Caco-2 (cell line): ENCODE measurements at places on chromosomes 6 and 20.
A peak's percentile ranks its signal among the peaks of the same experiment; 100 is the strongest.

GRCh38 chr6:13718123-13718458 lies 6.5 kb upstream of the RANBP9 start:
- no peak for DNase-seq

GRCh38 chr6:158113802-158114201 lies 54.3 kb downstream of the SERAC1 start:
- DNase-seq, result no peak

- DNase-seq, result no peak
Observed at GRCh38 chr6:166989427-166990032, 9.7 kb upstream of the CEP43 start.

DNA sequence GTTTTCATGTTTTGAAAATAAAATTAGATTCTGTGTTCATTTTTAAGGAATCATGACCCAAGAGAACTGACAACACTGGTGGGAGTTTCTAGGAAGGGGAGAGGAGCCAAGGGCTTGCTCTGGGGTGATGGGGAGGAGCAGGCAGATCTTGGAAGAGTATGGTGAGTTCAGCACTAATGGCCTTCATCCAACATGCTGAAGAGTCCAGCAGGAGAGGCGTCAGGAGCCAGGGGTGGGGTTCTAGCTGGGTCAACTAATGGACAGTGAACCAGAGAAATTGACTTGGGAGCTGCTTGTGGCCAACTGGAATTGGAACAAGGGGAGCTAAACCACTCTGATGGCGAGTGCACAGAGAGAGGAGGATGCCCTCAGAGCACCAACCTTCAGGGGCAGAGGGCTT lies 107.1 kb downstream of the MRPL14 start:
- DNase-seq, result no peak

DNA sequence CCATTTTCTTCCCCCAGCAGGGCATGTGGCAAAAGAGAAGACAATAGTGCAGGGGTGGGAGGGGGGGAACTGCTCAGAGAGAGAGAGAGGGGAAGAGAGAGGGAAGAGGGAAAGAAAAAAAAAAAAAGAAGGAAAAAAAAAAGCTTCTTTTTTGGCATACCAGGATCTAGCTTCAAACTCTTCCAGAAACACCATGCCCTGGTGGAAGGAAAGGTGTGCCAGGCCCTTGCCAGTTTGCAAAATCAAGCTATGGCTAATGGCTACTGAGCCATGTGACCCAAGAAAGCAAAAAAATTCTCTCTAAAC lies 326 bp downstream of the ZMYND8 start:
- no peak for DNase-seq

DNA sequence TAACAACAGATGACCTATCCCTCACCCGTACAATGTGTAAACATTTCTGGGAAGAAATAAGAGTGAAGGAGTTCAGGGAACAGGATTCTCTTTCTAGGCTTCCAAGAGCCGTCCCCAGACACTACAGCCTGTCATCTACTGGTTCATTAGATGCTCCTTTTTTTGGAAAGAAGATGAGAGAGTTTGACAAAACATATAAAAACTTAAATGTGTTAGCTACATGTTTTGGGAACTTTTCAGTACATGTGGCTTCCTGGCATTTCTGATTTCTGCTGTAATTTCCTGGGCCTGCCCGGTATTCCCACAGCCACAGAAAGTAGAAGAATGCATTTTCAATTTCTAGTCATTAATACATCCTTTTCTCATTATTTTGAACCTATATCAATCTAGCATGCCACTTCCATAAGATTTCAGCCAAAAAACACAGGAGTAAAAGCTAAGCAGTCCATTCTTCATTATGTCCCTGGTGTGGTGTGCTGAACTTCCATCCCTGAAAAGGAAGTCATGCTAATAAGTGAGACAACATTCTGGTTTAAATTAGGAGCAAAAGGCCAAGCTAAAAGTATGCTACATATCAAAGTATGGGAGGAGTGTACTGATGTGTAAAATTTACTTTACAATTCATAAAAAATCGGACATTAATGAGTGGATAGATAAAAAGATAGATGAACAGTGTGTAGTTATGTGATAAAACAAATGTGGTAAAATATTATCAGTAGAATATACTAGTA lies 198.2 kb downstream of the WDR27 start:
- no peak for DNase-seq

DNA sequence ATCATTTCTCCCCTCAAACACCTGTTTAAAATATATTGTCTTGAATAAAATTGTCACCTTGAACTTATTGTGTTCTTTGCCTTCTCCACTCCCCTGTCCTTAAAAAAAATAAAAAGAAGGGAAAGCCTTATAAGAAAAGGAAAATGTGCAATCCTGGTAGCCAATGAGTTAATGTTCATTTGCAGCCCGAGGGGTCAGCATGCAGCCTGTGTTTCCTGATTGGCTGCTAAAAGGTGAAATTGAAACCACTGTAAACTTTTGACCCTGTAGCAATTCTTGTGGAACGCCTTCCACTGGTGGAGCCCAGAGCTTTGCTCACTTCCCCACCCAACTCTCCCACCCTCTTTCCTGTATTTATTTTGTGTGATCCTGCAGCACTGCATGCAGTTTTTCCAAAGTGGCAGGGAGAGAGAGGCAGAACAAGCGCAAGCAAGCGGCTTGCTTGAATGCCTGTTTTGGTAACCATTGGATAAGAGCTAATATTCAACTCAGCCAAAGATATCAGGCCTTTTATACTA lies 74.9 kb downstream of the NCOA3 start:
- peak; percentile 88 for DNase-seq

- DNase-seq, result peak; percentile 89
Observed at GRCh38 chr20:50675671-50676376, 15.5 kb downstream of the RIPOR3 start.

DNA sequence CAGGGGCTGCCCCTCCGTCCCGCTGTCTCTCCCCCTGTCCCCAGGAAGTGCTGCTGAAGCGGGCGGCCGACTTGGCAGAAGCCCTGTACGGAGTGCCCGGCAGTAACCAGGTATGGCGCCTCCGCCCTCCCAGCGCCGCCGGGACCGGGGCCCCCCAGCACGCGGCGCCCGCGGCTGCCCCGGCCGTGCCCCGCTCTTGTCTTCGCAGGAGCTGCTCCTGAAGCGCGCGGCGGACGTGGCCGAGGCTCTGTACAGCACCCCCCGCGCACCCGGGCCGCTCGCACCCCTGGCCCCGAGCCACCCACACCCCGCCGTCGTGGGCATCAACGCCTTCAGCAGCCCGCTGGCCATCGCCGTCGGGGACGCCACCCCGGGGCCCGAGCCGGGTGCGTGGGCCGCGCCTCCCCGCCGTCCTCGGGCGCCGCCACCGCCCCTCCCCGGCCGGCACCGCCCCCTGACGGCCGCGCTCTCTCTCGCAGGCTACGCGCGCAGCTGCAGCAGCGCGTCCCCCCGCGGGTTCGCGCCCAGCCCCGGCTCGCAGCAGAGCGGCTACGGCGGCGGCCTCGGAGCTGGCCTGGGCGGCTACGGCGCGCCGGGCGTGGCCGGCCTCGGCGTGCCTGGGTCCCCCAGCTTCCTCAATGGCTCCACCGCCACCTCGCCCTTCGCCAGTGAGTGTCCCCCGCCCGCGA lies 48.4 kb downstream of the CPXM1 start:
- DNase-seq, result peak; percentile 62

GRCh38 chr6:129966125-129966524 lies 52.3 kb upstream of the L3MBTL3 start:
- no peak for DNase-seq

DNA sequence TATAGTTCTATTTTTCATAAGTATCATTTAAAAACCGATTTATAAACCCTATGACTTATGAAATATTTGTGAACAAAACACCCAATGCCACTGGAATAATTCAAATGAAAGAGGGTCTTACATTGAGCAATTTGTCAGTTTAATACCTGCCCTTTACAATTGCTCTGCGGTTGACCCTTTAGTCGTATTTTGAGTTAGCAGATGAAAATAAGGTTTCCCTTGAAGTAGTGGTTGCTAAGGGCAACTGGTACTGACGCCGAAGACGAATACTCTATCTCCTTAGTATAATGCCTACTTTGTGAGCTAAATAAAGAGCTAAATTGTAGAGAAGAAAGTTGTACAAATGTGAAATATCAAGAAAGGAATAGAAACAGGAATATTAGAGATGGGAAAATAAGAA lies 69.4 kb downstream of the KCNQ5 start:
- no peak for DNase-seq

DNA sequence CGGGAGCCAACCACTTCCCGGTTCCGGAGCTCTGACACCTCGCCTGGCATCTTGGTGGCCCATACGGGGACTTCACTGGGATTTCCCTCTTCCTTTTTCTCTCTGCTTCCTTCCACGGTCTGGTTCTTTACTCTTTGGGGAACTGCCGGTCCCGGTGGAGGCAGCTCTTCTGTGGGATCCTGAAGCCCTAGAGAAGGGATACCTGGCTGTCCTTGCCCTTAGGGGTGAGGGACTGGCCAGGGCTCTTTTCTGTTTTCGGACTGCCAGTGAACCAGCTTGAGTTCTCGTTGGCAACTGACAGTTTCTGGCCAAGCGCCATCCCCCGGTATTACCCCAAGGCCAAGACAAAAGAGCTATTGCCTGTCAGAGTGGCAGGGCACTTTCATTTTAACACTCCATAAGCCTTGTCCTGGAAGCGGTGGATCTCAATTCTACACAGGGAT lies 880 bp upstream of the CPXM1 start:
- no peak for DNase-seq
